ENCODE measurements at places on chromosomes 7 and 10.

DNA sequence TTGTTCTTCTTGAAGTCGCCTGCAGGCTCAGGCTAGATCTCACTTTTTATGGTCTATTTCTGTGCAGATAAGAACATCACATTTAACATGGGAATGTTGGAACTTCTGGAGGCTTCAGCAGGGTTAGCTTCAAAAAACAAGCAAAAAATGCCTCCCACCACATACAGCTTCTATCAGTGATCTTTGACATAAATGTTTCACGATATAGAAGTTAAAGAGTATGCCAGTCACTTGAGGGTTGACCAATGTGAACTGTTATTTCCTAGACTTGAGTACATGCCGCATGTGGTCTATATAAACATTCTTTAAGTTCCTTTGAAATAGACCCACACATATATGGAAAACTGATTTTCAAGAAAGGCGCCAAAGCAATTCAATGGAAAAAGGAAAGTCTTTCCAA, 219.2 kb upstream of the KLF14 start:
- no peak for DNase-seq

GRCh38 chr7:22722536-22723180, 4.3 kb upstream of the IL6 start:
- DNase-seq, result no peak

DNA sequence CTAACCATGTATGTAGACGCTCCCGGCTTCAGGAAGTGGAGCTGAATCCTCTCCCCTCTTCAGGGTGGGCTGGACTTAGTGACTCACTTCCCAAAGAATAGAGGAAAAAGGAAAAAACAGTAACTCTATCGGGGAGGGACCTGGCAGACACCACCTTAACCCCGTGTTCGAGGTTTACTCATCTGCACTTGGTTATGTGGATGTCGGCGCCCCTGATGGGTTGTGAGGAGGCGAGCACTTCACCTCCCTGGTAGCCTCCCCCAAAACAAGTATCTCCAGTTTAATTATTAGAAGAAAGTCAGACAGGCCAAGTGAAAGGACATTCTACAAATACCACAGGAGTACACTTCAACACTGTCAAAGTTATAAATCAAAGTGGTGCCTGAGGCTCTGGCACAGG, 559.7 kb downstream of the TCERG1L start:
- DNase-seq, result no peak

DNA sequence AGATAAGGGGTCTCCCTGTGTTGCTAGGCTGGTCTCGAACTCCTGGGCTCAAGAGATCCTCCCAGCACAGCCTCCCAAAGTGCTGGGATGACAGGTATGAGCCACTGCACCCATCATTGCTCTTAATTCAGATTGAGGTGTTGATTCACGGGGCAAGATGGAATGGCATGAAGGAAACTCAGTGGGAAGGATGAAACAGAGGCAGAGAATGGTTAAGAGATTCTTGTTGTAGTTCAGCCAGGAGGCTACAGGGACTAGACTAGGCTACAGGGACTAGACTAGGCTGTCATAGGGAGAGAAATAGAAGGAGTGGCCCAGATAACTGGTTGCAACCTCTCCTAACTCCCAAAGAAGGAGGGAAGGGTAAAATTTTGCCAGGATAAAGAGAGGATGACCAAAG, 48.0 kb downstream of the THNSL1 start:
- DNase-seq, result no peak

All from head of caudate nucleus (tissue), 42 donors.